ENCODE measurements at places on chromosomes 4 and X.

DNA sequence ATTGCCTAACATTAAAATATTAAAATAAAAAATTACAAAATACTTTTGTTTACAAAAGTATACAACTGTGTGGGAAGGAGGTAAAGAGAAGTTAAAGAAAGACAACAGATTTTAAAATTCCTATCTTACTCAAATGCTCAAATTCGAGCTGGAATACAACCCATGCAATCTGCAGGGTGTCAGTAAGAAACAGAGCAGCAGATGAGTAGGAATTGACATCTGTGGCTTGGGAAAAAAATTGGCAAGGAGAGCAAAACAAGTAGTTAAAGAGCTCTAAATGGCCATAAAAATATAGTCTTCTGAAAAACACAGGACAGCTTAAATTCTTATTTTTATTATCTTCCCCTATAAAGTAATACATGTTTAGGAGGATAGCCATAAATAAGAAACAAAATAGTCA, 1609.0 kb upstream of the AGA start:
- DNase-seq = no peak

- no peak for DNase-seq
Measured at GRCh38 chrX:129823115-129823514, 20.6 kb downstream of the ZDHHC9 start.

- no peak for DNase-seq
Measured at GRCh38 chr4:67131224-67131623, 414.1 kb downstream of the CENPC start.

DNA sequence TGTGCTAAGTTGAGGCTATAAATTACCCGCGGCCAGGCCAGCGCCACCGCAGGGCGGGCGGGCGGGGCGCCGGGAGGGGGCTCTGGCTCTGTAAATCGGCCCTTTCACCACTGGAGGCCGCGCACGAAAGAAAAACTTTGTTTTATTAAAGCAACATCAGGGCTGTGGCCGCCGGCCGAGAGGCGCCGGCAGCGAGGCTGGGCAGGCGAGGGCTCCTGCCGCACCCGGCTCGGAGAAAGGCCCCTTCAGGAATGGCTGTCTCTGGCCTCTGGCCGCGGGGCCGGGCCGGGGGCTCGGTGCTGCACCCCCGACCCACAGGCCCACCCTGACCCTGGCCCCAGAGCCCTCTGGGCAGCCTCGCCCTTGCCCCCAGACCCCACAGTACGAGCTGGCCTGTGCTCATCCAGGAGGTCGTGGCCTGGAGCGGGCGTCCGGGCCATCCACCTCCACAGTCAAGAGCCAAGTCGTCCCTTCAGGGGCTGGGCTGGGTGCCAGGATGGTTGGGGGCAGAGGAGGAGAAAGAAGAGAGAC, 29.5 kb upstream of the FGFR3 start:
- no peak for DNase-seq

DNA sequence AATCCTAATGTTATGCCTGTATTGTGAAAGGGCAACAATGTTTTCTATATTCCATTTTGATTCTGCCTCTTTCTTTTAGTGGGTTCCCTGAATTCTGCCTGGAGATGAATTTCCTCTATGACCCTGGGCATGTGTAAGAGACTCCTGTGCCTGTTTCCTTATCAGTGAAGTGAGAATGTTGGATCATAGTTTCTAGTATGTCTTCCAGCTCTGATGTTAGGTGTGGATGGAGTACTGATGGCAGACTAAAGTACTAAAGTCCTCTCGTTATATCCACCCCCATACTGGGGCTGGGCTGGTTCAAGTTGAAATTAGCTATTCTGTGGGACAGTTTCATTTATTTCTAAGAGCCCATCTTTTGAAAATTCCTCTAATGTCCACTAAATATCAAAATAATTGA, 29.6 kb downstream of the PLAC1 start:
- DNase-seq = no peak

DNA sequence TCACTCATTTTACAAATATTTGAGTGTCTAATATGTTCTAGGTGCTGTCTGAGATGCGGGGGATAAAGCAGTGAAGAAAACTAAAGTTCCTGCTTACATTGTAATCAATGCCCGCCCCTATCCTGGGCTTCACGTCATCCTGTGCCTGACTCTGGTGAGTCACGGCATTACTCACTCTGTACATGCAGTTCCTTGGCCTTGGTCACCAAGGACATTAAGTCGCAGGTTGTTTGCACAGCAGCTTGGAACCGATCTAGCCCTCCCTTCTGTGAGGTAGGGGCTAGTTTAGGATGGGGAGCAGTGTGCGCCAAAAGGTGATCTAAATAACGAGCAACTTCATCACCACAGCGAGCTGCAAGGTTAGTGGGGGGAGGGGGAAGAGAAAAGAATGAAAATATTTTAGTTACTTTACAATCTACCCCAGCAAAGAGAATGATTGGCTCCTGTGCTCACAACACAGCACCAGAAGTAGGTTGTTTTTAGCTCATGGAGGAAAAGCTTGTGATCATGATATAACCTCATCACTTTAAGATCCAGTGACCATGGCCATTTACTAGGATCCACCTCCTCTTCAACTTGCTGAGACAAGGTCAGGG, 48.0 kb upstream of the HDAC8 start:
- no peak for DNase-seq

DNA sequence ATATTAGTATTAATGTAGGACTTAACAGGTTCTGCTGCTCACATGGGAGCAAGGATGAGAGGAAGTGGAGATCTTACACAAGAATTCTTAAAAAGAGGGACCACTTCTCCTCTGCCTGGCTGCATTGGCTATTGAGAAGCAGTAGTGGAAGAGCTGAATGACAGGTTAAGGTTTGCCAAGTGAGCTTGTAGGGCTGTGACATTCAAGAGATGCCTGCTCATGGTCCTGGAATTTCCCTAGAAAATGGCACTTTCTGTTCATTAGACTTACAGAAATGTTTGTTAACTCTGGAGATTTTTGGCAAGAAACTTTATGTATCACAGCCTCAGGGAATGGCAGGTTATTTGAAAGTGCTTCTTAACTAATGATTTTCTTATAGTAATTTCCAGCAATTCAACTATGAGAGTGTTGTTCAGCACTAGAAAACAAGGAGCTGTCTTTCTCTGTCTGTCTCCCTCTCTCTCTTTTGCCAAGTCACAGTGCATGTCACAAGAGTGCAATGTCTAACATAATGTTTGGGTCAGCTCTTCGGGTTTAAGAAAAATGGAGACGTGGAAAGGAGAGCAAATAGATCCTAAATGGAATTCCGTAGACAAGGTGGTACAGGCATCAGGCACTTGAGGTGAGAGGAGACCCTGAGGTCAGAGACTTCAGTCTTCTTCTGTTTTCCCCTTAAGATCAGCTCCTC, 8.3 kb upstream of the NAP1L5 start:
- DNase-seq = no peak

Measured in renal cortex interstitium (tissue), 15 donors.